ENCODE measurements at places on chromosomes 11 and 22.

GRCh38 chr22:22936180-22936914 is 48.7 kb downstream of the IGLL5 start:
- no peak for DNase-seq

GRCh38 chr11:64866173-64866491 is 12.3 kb downstream of the EHD1 start:
- no peak for DNase-seq

DNA sequence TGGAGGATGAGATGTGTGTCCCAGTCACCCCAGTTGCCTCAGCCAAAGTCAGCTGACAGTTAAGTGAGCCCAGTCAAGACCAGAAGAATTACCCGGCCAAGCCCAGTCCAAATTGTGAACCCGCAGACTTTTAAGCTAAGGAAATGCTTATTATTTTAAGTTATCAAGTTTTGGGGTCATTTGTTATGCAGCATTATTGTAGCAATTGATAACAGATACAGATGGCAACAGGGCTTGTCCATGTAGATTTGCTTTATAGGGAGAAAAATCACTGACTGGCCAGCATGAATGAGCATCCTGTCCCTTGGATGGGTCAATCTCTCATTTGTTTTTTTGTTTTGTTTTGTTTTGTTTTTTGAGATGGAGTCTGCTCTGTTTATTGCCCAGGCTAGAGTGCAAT is 22.9 kb downstream of the SDHAF2 start:
- DNase-seq, result no peak

GRCh38 chr11:73965076-73965763 is 14.4 kb downstream of the DNAJB13 start:
- no peak for DNase-seq

GRCh38 chr11:86355256-86355655 is 19.4 kb upstream of the CCDC81 start:
- DNase-seq, result no peak

- DNase-seq, result no peak
These were observed 9.8 kb downstream of the FAM111A start for GRCh38 chr11:59152312-59152951.

DNA sequence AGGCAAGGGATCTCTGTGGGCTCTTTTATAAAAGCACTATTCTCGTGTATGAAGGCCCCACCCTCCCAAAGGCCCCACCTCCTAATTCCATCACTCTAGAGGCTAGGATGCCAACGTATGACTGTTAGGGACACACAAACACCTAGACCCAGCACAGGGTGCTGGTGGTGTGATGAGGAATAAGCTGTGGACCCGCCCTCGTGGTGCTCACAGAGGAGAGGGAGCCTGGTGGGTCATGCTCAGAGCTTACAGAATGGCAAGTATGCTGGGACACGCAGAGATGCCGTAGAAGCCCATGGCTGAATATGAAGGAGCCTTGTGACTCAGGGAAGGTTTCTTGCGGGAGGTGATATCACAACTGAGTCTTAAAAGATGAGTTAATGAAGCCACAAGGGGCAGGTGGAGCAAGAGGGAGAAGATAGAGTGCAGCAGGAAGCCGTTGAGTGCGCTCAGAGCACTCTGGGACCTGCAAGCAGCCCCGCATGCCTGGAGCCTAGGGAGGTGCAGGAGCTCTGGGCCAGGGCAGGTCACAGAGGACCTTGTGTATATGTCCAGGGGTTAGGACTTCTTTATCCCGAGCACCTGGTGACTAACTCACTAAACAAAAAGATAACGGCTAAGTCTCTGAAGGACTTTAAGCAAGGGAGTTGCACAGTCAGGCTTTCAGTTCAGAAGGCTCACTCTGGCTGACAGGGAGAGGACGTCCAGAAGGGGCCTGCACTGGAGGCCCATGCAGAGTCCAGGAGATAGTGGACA is 160.9 kb downstream of the TRIM29 start:
- DNase-seq, result no peak

DNA sequence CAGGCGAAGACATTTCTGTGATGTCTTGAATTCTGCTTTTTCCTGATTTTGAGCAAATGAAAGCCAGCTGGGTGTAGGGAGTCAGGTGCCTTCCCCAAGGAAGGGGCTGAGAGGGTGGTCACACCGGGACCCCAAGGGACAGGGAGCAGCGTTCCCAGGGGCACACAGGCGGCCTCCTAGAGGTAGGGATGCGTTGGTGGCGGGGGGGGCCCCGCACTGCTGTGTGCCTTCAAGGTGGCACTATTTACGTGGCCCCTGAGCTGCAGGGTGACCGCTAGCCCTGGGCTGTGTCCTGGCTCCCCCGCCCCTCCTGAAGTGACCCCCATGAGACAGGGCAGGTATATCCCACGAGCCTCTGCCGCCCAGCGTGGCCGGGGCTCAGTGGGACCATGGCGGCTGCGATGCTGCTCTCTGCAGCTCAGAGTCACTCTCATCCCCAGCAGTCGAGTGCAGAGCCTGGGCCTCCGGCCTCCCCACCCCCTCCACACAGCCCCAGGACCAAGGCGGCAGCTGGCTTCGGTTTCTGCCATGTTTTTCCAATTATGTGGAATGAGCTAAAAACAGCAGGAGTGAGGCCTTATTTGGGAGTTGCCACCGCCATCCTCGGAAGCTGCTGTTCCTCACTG is 60.9 kb downstream of the LRP5 start:
- DNase-seq, result no peak

DNA sequence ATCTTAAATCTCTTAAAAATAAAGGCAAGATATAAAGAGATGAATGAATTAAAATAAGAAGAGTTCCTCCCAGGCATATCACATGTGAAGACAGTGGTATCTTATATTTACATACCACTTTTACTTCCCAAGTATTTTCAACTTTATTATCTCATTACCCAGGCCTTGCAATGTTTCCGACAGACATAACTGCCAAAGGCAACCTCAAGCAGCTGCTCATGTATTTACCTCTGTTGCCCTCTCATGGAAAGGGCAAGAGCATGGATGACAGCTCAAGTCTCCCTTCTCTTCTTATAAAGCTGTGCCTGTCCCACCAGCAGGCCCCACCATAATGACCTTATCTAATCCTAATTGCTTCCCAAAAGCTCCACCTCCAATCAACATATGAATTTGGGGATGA is 894.2 kb downstream of the NTM start:
- no peak for DNase-seq

DNA sequence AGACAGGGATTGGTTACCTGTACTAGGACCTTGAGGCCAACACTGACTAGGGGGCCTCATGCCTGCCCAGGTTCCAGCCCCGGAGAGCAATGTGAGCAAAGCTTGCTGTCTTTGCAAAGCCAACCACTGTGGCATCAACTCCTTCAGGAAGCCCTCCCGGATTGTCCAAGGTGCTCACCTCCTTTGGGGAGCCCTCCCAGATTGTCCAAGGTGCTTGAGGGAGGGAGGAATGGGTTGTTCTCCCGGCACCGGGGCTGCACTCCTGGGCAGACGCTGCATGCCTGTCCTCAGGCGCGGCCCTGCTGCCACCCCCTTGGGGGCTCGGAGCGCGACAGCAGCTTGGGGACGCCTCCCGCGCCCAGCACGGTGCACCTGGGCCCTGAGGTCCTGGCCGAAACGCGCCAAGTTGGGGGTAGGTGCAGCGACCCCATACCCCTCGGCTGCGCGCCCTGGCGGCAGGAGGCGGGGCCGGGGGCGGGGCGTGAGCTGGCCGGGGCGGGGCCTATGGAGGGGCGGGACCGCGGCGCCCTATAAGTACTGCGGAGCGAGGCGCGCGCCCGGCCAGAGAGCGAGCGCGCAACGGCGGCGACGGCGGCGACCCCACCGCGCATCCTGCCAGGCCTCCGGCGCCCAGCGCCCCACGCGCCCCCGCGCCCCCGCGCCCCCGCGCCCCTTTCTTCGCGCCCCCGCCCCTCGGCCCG is at the start of gene CD81:
CD81 (plus strand) TSS at position 560 of the 701 bp plus-strand sequence. CDS start 240 bp downstream, outside the sequence.
- no peak for DNase-seq

DNA sequence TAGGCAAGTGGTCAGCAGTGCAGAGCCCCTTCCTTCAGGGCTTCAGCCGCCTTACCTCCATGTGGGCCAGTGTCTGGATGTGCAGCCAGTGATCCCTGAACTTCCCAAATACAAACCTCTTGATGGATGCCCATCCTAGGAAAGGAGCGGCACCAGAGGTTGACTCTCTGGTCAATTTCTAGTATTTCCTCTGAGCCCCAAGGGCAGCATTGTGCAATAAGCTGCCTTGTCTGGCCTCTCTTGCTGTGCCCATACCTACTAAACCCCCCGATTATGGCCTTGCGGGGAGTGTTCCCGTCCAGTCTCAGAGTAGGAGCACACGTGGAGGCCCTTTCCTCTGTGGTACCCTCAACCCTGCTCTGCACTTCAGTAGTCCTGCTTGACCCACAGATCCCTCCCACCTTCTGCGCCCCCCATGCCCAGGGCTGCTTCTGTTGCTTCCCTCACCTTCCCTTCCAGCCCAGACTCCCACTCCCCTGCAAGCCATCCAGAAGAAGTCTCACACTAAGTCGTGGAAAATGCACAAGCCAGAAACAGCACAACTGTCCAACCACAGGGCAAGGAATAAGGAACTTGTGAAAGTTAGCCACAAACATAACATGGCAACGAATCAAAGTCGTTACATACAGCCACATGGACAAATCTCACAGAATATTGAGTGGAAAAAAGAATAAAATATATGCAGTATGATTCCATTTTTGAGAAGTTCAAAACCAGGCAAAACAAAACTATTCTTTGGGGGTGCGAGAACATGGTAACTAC is 39.6 kb upstream of the HORMAD2 start:
- no peak for DNase-seq

DNA sequence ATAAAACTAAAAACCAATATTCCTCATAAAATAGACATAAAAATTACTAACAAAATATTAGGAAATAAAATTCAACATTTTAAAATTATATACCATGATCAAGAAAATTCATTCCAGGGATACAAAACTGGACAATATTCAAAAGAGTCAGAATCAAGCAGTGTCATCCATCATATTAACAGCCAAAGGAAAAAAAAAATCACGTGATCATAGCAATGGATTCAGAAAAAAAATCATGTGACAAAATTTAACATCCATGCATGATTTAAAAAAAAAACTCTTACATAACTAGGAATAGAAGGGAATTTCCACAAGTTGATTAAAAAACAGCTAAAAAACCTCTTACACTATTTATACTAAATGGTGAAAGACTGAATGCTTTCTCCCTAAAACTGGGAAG is 95.3 kb upstream of the USP47 start:
- no peak for DNase-seq

- no peak for DNase-seq
These were observed 32.0 kb downstream of the TBC1D22A start for GRCh38 chr22:46794491-46794890.

- no peak for DNase-seq
These were observed 56.5 kb downstream of the FLRT1 start for GRCh38 chr11:64092111-64092760.

Measured in GDM1 (cell line).